ENCODE measurements at places on chromosomes 3 and 15.

DNA sequence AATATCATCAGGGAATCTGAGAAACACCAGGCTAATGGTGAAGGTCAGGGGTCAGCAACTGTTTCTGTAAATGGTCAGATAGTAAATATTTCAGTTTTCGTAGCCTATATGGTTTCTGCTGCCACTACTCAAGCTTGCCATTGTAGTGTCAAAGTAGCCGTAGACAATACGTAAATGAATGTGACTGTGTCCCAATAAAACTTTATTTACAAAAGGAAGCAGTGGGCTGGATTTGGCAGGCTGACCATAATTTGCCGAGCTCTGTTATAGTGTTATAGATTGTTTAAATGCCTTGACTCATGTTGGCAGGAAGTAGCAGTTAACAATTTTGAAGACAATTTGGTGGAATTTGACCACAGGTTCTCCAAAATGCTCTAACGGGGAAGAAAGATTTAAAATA is 548.2 kb downstream of the FOXP1 start:
- no peak for DNase-seq

DNA sequence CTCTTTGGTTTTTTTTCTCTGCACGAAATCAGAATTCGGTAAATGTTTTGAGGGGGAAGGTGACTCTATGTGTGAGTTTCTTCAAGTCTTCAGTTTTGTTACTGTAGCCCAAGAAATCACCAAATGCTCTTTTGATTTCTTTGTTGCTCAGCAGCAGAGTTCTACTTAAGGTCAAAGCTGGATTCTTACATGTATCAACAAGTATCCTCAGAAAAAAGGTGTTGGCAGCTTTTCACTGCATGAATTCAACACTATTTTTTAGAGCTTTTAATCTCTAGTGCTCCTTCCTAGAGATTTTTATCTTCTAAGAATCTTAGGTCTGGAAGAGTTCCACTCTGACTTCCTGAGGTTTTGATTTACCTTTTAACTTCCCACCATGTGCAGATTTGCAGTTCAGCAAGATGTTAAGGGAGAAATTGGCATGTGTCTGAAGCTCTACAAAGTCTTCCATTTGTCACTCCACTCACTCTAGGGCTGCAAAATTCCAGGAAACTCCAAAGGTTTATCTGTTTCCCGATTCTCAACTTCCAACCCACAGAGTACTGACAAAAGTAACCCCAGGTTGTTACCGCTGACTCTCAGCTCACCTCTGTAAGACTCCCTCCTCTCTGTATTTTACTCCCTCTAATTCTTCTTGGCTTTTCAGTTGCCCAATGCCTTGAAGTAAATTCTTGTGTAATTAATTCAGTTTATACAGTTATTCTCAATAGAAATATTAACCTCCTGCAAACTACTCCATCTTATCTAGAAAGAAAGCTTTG is 13.3 kb upstream of the CD200 start:
- DNase-seq, result no peak

GRCh38 chr3:120683671-120684301 is 1.7 kb upstream of the HGD start:
- no peak for DNase-seq

DNA sequence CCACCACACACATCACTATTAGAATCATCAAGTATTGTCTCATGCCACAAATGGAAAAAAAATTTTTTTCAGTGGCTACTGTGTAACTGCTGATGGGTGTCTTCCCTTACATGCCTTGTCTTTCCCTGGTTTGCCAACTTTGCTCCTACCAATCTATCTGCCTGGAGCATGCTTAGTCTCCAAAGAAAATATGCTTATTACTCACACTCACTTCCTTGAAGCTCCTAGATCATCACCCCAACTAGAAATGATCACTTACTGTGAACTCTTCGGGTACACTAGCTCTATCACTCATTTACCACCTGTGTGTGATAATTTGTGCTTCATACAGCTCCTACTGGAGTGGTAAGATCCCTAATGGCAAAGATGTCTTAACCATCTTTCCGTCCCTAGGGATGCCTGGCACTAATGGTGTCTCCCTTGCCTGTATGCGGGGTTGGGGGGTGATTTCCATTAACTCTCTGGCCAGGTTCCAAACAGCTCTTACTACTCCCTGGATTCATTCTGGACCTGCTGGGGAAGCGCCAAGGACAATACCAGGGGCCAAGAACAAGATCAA is 799 bp downstream of the VPS33B start:
- DNase-seq, result no peak

DNA sequence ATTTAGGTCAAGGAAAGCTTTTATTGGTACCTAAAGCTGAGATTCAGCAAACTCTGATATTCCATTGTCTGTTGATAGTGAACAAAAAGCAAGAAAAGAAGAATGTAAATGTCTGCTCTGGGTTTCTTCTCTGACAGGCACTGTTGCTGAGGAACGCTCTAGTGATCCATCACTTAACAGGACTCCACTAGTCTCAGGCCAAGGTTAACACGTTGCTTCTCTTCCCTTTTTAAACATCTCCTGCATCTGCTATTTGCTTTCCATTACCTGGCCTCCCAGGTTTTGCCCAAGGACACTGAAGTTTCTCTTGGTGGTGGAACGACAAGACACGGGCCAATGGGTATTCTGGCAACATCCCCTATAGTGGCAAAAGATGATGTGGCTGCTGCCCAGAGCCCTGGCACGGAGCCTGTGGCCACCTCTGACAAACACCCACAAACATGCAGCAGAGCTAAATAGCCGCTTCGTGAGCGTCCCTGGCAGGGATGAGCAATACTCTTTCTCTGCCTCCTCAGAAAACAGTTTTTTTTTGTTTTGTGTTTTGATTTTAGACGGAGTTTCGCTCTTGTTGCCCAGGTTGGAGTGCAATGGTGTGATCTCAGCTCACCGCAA is 97.8 kb upstream of the AKAP13 start:
- DNase-seq, result no peak

GRCh38 chr15:78949461-78949860 is 4.6 kb upstream of the CTSH start:
- no peak for DNase-seq

DNA sequence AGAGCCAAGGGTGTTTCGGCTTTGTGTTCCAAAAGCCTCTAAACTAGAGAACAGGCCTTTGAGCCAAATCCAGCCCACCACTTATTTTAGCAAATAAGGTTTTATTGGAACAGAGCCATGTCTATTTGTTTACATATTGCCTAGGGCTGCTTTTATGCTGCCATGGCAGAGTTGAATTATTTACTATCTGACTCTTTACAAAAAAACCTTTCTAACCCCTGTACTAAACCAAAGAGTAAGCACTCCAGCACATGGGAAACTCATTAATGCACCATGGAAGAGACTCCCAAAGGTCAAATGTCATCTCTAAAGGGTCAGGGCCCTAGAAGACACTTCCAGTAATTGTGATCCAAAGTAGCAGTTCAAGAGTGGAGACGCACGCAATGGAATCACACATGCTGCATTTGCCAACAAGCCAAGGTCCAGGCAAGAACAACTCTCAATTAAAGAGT is 22.3 kb downstream of the OSBPL10 start:
- DNase-seq, result no peak

DNA sequence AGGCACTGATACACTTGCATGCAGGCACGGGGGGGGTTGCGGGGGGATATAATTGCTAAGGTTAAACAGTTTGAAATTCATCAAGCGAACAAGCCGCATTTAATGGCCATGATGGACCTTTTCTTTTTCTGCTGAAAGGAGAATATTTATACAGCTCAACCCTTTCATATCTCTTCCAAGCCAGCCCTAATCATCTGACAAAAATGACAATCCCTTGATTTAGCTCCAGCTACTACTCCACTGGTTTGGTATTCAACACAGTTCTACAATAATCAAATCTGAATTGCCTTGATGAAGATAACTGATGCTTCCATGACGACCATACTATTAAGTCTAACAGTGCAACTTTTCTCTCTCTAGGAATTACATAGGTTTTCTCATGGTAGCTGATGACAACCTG is 374.9 kb downstream of the PLCL2 start:
- no peak for DNase-seq

GRCh38 chr15:98381446-98381845 is 266.9 kb upstream of the IGF1R start:
- no peak for DNase-seq

DNA sequence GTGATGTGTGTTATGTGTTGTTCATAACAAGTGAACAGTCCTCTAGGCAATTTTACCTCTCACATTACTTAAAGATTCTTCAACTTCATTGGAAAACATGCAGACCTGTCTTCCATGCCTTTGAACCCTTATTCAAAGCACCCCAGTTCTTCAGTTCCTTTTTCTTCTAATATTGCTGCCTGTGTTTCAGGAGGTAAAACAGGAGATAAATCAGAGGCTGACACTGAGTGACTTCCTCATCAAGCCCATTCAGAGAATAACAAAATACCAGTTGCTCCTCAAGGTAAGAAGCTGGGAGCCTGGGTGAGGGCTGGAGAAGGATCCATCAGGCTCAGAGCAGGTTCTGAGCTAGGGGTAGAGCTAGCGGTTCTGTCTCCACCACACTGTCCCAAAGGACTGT is 71.1 kb upstream of the UMPS start:
- DNase-seq, result no peak

GRCh38 chr15:27412415-27412814 is 441.4 kb downstream of the GABRG3 start:
- DNase-seq, result no peak

GRCh38 chr3:152355744-152356665 is 87.3 kb downstream of the MBNL1 start:
- no peak for DNase-seq

DNA sequence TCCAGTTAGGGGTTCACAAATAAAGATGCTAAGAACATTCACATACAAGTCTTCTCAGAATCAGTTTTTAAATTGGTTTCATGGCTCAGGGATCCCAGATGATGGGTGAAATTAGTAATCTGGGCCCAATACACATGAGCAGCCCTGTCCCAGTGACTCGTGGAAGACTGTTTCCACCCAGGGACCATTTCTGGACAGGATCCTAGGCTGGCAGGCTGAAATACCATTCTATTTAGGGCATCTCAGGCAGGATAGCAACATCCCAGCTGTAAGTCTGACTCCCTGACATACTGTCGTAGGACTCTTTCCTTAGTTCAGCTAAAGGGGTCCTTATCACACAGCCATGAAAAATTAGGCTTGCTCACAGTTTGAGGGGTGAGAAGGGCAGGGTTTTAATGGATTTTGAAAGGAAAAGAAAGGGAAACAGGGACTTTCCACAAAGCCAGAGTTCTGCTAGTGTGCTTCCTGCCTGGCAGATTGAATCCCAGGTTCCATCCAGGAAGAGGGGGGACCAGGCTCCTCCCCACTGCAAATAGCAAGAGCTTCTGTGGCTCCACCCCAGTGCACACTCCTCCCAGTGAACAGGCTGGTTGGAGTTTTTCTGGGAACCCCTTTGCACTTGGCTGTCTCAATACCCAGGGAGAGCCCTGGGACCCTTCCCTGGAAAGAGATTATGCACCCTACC is 41.3 kb upstream of the LYZL4 start:
- no peak for DNase-seq

GRCh38 chr3:147554332-147554731 is 145.2 kb downstream of the ZIC1 start:
- DNase-seq, result no peak

DNA sequence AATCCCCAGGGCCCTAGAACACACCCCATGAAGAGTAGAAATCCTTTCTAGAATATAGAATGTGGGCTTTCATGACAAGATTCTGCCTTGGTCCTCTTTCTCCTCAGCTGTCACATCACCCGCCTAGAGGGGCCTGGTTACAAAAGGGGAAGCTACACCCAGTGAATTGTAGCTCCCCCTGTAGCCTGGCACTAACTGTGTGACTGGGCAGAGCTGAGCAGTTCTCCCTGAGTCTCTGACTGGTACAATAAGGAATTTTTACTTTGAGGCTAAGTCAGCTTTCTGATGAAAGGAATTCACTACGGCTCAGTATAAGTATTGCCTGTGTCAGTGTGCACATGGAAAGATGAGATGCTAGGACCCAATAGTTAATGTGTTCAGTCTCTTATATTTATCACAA is 28.7 kb upstream of the ZNF148 start:
- DNase-seq, result no peak

DNA sequence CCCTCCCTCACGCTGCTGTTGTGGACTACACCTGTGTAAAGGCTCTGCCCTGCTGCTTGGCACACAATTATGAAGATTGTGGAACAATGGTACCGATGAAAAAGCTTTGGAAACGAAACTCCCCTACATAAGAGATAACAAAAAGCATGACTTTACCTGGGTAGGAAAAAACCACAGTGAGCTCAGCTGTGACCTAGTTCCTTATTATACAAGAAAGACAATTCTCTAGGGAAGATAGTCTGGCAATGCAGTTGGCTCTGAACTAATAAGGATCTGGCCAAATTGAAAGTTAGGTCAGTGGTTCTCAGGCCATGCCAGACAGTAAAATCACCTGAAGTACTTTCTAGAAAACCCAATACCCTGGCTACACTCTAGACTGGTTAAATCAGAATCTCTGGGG is 16.1 kb downstream of the CLEC3B start:
- DNase-seq, result no peak

DNA sequence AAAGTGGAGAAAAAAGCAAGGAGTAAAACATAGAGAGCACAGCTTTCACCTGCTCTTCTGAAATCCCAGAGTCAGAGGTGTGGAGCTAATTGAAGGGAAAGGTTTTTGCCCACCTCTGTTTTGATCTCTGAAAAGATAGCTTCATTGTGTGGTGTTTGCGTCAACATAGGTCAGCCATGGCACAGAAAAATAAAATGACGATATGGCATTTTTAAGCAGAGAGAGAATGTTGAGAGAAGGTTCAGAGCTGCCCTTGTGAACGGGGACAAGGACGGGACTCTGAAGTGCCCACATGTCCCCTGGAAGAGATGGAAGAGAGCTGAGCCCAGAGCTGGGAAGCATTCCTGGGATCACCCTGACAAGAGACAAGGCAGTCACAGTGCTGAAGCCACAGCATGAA is 249.4 kb upstream of the PLSCR5 start:
- no peak for DNase-seq

GRCh38 chr3:119301662-119302061 is 7.5 kb downstream of the ARHGAP31 start:
- no peak for DNase-seq

DNA sequence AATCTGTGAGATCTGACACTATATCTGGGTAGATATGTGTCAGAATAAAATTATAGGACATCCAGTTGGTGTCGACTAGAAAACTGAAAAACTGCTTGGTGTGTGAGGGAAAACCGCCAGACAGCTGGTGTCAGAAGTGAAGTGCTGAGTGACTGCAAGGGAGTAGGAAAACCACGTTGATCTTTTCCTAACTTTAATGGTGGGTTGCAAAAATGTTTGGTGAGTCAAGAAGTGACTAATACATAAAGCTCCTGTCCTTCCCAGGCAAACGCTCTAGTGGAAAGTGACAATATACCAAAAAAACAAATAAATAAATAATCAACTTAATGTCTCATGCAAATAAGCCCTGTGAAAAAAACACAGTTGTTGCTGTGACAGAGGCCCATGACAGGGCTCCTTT is 7.3 kb upstream of the CD96 start:
- DNase-seq, result no peak

All from stimulated activated CD8-positive, alpha-beta memory T cell treated with anti-CD3 and anti-CD28 coated beads, Interleukin-4, amount 100 ng/mL, for 1 hour (primary cell).